ENCODE measurements at places on chromosomes 3 and 15.
A peak's percentile ranks its signal among the peaks of the same experiment; 100 is the strongest.

DNA sequence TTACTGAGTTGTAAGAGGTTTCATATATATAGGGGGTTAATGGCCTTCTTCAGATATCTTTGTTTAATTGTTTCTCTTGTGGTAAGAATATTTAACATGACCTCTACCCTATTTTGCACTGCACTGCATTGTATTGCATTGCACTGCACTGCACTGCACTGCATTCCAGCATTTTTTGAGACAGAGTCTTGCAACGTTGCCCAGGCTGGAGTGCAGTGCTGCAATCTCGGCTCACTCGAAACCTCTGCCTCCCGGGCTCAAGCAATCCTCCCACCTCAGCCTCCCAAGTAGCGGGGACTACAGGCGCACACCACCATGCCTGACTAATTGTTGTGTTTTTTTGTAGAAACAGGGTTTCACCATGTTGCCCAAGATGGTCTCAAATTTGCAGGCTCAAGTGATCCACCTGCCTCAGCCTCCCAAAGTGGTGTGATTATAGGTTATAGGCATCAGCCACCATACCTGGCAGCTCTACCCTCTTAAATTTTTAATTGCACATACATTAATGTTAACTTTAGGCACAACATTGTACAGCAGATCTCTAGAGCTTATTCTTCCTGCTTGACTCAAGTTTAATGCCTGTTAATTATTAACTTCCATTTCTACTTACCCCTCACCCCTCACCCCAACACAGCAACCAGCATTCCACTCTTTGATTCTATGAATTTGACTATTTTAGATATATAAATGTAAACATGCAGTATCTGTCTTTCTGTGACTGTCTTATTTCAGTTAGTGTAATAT, 38.4 kb downstream of the NEDD4 start:
- DNase-seq, result no peak

GRCh38 chr3:153855772-153856171, 265.4 kb upstream of the ARHGEF26 start:
- DNase-seq, result no peak

- no peak for DNase-seq
Measured at GRCh38 chr3:10706156-10706739, 109.8 kb upstream of the SLC6A11 start.

DNA sequence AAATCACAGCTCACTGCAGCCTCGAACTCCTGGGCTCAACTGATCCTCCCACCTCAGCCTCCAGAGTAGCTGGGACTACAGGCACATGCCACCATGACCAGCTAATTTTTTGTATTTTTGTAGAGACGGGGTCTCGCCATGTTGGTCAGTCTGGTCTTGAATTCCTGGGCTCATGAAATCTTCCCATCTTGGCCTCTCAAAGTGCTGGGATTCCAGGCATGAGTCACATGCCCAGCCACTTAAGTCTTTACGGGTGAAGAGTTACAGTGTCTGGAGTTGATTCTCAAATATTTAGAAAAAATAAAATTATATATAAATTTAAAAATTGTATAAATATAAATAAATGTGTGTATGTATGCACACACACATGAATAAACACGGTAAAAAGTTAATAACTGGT, 14.5 kb upstream of the KBTBD12 start:
- no peak for DNase-seq

- DNase-seq, result no peak
Measured at GRCh38 chr3:168424059-168424734, 328.5 kb upstream of the GOLIM4 start.

DNA sequence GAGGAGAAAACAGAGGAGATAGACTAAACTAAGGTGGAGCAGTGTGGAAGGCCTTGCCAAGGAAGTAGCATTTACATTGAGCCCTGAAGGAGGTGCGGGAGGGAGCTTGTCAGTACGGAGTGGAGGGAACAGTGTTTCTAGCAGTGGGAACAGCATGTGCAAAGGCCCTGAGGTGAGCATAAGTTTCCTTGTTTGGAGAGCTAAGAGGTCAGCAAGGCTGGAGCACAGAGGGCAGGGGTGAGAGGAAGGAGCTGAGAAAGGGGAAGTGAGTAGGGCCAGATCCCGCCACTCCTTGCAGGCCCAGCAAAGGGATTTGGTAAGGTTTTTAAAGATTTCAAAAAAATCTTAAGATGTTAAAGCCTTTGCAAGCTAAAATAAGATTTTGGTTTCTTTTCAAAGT, 70.1 kb downstream of the HMCES start:
- no peak for DNase-seq

- DNase-seq, result peak; percentile 34
Measured at GRCh38 chr3:27467545-27467944, 16.6 kb downstream of the SLC4A7 start.

GRCh38 chr3:136546720-136547119, 205.5 kb downstream of the STAG1 start:
- peak; percentile 13 for DNase-seq

DNA sequence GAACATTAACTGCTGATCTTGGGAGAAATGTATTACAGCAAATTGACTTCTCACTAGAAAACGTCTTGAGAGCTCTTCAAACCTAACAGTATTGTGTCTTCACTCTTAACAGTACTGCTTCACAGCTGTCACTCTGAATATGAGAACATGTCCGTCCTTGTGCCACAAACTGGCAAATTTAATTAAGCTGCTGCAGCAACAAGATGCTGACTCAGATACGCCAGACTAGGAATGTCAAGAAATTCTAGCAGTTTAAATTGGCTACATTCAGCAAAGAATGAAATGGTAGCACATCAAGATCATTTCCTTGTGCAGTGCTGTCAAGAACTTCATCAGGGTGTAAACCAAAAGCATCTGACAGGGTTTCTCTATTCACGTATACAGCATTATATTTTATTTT, 7.6 kb downstream of the ICE2 start:
- no peak for DNase-seq

- DNase-seq, result no peak
Measured at GRCh38 chr15:28921336-28921735, 35.6 kb downstream of the APBA2 start.

- no peak for DNase-seq
Measured at GRCh38 chr15:36161771-36162212, 417.6 kb upstream of the CDIN1 start.

DNA sequence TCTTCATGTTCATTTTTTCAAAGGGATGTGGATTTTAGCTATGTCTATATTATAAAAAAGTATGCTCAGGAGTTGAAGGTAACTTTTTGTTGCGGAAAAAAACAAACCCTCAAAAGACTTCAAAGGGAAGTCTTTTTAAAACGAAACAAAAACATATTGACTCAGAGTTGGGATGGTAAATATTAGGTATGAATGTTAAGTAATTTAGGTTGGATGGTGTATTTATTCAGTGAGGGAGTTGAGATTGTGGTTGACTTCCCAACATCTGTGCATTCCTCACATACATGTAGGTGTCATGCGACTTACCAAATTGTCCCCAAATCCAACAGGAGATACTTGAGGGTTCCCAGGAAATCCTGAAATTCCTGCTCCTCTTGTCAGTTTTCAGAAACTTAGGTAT, 32.7 kb upstream of the PLSCR5 start:
- DNase-seq, result no peak

GRCh38 chr3:98877132-98877531, 24.4 kb downstream of the DCBLD2 start:
- no peak for DNase-seq

- DNase-seq, result no peak
Measured at GRCh38 chr3:70179111-70179510, 133.3 kb downstream of the MDFIC2 start.

DNA sequence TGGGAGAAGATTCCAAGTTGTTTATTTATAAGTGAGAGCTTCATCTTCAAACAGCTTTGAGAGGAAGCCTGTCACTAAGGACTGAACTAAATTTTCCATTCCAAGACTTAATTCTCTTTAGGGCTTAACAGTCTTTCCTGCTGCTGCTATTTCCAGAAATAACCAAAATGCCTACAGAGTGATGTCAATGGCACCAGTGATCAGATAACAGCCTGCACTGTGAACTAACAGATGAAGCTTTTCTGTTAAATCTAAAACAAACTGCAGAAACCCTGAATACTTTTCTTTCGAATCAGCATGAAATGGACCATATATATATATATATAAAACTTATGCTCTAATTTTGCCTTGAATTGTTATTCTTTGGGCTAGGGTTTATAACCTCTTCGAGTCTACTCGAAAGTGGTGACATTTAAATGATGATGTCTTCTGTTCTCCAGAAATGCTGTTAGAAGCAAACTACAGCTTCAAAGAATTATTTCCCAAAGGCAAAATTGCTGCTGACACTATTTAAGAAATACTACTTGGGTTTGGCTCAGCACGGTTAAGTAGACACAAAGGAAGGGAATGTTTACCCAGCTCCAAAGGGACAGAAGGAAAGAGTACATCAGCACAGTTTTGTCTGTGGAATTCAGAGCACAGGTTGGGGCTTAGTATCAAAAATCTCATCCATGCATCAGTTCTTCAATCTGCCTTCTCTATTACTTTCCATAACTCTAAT, 238.5 kb upstream of the LRRN1 start:
- no peak for DNase-seq

DNA sequence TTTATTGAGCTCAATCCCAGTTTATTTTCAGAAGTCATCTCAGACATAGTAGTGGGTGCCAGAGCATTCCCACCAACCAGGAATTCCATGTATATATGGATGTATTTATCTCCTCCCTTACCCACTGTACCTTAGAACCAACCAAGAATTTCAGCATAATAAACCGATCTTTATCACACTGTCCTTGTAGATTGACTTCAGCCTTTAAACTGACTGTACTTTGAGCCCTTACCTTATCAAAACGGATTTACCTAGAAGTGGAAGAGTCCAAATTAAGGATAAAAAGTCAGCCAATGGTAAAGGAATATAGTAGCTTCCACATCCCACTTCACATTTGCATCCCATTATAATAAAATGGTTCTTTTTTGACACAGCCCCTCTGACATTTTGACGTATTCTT, 37.9 kb downstream of the GATM start:
- no peak for DNase-seq

- no peak for DNase-seq
Measured at GRCh38 chr3:17551333-17551732, 191.1 kb downstream of the TBC1D5 start.

DNA sequence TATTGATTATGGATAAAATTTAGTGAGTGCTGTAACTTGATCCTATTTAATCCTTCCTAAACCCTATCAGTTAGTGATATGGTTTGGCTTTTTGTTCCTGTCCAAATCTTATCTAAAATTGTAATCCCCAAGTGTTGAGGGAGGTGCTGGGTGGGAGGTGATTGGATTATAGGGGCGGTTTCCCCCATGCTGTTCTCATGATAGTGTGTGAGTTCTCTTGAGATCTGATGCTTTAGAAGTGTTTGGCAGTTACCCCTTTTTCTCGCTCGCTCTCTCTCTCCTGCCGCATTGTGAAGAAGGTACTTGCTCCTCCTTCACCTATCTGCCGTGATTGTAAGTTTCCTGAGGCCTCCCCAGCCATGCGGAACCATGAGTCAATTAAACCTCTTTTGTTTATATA, 134.0 kb upstream of the SUCLG2 start:
- DNase-seq, result no peak

DNA sequence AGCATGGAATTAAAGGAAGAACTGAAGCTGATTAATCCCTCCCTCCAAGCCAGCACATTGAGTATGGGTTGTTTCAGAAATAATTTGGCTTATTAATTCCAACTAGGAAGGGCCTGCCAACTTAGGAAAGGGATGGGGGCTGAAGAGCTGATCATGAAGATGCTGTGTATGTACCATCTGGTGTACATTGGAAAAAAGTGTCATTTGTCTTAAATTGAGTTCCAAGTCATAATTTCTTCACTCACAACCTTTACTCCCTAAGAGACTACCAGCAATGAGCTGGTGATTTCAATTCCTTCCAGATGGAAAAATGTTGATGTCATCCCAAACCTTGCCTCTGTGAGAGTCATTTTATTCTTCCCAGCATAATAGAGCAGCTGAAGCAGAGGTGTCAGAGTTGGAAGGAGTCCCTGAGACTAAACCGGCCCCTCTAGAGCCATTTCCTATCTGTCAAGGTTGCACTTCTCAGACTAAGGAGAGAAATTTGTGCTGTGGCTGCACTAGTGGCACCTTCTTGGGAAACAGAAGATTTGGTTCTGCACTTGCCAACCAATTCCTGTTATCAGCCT, 79.4 kb downstream of the GTPBP8 start:
- DNase-seq, result no peak

DNA sequence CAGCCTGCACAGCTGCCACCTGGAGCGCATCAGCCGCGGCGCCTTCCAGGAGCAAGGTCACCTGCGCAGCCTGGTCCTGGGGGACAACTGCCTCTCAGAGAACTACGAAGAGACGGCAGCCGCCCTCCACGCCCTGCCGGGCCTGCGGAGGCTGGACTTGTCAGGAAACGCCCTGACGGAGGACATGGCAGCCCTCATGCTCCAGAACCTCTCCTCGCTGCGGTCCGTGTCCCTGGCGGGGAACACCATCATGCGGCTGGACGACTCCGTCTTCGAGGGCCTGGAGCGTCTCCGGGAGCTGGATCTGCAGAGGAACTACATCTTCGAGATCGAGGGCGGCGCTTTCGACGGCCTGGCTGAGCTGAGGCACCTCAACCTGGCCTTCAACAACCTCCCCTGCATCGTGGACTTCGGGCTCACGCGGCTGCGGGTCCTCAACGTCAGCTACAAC, 20.4 kb downstream of the NRROS start:
- DNase-seq, result no peak

- DNase-seq, result no peak
Measured at GRCh38 chr3:157119369-157119951, 40.5 kb downstream of the CCNL1 start.

GRCh38 chr15:41568350-41569017, 9.5 kb downstream of the TYRO3 start:
- DNase-seq, result no peak

DNA sequence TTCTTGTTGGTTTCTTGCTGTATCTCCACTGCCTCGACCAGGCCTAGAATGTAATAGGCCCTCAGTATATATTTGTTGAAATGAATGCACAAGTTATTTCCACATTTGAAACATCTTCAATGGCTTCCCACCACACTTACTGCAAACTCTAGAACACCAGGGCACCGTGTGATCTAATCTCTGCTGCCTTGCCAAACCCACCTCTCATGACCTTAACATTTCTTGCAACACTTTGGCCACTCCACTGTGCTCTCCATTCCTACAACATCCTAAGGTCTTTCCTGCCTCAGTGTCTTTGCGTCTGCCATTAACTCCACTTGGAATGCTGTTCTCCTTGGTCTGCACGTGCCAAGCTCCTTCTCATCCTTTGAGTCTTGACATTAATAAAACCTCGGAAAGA, 14.1 kb downstream of the FRMD4B start:
- no peak for DNase-seq

GRCh38 chr3:30711151-30711550, 104.8 kb downstream of the TGFBR2 start:
- no peak for DNase-seq
